ENCODE measurements at places on chromosomes 7 and 10. TPM values are rescaled to one million over a fixed set of nuclear protein-coding genes. Genes with fewer than 3 reads are reported as not detected.

Gene UCMA
- total RNA-seq = not detected

Gene FGL2
- not detected for total RNA-seq

Gene NEURL1
- total RNA-seq = 0.51 TPM

Gene LAMB4
- not detected for total RNA-seq

Gene NME8
- total RNA-seq = not detected

Gene LIPF
- total RNA-seq = not detected

Gene NEBL
- 3.3 TPM for total RNA-seq

Gene SYT15
- 0.89 TPM for total RNA-seq

Gene C10orf62
- total RNA-seq = 0.13 TPM

Gene CPA4
- 40.3 TPM for total RNA-seq

Gene STX1A
- 23.8 TPM for total RNA-seq

Gene CC2D2B
- total RNA-seq = not detected

Gene MRC1
- not detected for total RNA-seq

Gene ARHGEF35
- 1.5 TPM for total RNA-seq

Gene ANKRD61
- total RNA-seq = not detected

Gene MAGI2
- 0.81 TPM for total RNA-seq

Gene ABCB1
- total RNA-seq = 20.4 TPM

Gene ATOH7
- 0.16 TPM for total RNA-seq

Gene SAP25
- 2.8 TPM for total RNA-seq

Gene TRIM50
- not detected for total RNA-seq

Gene EBF3
- total RNA-seq = 0.16 TPM

Gene LIPJ
- total RNA-seq = not detected

Gene MOSPD3
- 21.5 TPM for total RNA-seq

Gene MRLN
- total RNA-seq = not detected

Gene CDHR3
- total RNA-seq = 1.1 TPM

Gene NUTM2E
- total RNA-seq = not detected

Gene RAB11FIP2
- 7.7 TPM for total RNA-seq

Gene ZPBP
- total RNA-seq = not detected

Gene TMEM270
- not detected for total RNA-seq

Gene ADRA2A
- under 0.01 TPM for total RNA-seq

Gene AFAP1L2
- 14.5 TPM for total RNA-seq

Gene FBXL15
- 20.0 TPM for total RNA-seq

Gene FAM237B
- not detected for total RNA-seq

Gene SND1
- 148 TPM for total RNA-seq

Gene CHRM2
- total RNA-seq = 2.9 TPM

Gene ING3
- 7.4 TPM for total RNA-seq

Gene SUN3
- not detected for total RNA-seq

Gene CH25H
- not detected for total RNA-seq

Gene CHCHD3
- total RNA-seq = 34.5 TPM

Gene TRIM74
- 0.16 TPM for total RNA-seq

Gene PPP1R3C
- total RNA-seq = 8.2 TPM

Gene GIMAP1
- total RNA-seq = not detected

Gene GNGT1
- not detected for total RNA-seq

Gene PVRIG
- total RNA-seq = not detected

Measured in mesangial cell (primary cell).